Hematopoietic multipotent progenitor cell (in vitro differentiated cells): ENCODE measurements at places on chromosomes 11 and 22.
A peak's percentile ranks its signal among the peaks of the same experiment; 100 is the strongest.

- peak; percentile 64 for DNase-seq
Measured at GRCh38 chr22:43186272-43187170, at the start of gene TTLL12. Gene TTLL12, minus strand, starts transcription at chr22:43187134. Its CDS starts 65 bp downstream, at chr22:43187069.

GRCh38 chr11:71481101-71481960, 28.3 kb downstream of the NADSYN1 start:
- no peak for DNase-seq

- peak; percentile 40 for DNase-seq
Measured at GRCh38 chr11:22192642-22193347, at the start of gene ANO5. Gene ANO5, plus strand, starts transcription at chr11:22193085. Its CDS starts 408 bp downstream, at chr11:22193493.

DNA sequence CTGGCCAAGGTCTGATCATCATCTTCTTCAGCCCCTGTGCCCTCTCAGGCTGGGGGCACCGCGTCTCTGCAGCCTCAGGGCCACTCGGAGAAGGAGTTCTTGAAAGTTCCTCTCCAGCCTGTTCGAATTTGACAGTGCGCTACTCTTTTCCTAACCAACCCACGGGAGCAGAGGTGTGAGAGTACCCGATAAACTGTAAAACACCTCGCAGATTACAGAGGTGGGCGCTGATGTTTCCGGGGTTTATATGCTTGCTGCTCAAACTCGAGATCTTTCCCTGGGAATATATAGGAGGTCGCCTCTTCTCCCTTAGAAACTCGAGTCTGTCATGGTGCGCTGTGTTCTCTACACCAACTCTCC, 515 bp downstream of the CTR9 start:
- no peak for DNase-seq

DNA sequence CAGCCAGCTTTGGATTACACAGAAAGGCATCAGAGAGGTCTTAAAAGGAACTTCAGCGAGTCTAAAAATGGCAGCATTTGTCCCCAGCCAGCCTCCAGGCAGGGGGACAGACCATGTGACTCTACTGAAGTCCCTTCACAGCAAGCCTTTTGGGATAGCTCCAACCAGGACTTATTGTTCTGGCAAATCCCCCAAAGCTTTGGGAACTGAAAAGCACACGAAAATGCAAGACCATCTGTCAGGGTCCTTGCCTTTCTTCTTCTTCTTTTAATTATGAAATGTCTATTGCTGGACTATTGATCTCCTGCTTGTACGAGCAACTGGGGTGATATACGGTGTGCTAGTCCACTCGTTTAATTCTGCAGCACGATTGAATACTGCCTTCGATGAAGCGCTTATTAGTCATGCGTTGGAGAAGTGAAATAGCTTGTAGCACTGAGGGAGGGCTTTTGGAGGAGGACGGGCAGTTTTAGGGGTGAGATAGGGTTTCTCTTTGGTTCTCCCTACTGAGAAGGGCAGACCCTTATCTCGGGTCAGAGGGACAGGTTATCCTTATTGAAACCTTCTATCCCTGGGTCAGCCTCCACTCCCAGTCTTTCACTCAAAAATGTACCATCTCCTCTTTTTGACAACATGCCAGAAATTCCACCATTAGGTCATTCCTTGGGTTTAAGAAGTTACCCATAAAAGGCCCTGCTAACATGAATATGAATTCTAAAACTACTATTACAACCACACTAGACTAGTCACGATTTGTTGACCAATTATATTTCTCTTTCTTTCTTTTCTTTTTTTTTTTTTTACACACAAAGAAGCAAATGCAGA, 416.4 kb downstream of the MIAT start:
- DNase-seq, result no peak
